Naive B cell (primary cell): ENCODE measurements at places on chromosomes 3 and 15. TPM values are rescaled to one million over a fixed set of nuclear protein-coding genes. Genes with fewer than 3 reads are reported as not detected.

- H3K36me3 ChIP-seq = no peaks in the 10 kb centered on the region
- H3K4me1 ChIP-seq = no peaks in the 10 kb centered on the region
- DNase-seq = no peak
- no peak overlapping the region for H3K4me3 ChIP-seq
- H3K27ac ChIP-seq = no peak overlapping the region
Observed at GRCh38 chr3:146313746-146314111, 62.8 kb upstream of the PLSCR4 start.

DNA sequence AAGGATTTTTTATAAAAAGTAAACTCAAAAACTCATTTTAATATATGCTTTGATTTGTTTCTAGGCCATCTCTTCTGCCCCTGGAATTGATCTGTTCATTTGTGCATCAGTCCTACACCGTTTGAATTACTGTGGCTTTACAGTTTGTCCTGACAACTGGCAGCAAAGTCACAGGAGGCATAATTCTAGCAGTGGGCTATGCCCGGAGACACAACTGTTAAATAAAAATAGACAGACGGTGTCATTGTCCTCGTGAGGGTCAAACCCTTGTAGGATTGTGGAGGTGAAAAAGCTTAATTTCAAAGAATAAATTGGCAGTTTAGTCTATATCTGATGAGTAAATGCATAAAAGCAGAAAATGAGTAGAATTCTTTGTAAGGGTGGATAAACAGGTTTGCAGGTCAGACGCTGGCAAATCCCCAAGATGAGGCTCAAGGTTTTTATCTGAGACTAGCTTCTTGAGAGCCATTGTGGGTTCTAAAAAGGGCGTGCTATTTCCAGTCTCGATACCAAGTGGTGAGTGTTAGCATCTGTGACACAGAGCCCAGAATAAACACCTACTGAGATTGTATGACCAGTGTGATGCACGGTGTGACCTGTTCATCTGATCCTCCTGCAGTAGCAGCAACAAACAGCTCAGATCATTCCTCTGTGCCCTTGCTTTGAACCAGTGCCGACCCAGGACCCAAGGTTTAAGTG, 51.5 kb upstream of the SLCO3A1 start:
- H3K4me1 ChIP-seq = peaks cover 3% of the 10 kb centered on the region
- peaks cover 7% of the 10 kb centered on the region for H3K27me3 ChIP-seq
- no peak overlapping the region for H3K27ac ChIP-seq
- DNase-seq = no peak
- H3K36me3 ChIP-seq = peaks cover 6% of the 10 kb centered on the region
- no peak overlapping the region for H3K4me3 ChIP-seq

GRCh38 chr3:177281292-177282118, 84.2 kb upstream of the TBL1XR1 start:
- H3K27ac ChIP-seq = peak overlapping the region; percentile 86
- peak overlapping the region; percentile 72 for H3K4me3 ChIP-seq
- peaks cover 31% of the 10 kb centered on the region for H3K4me1 ChIP-seq
- no peaks in the 10 kb centered on the region for H3K36me3 ChIP-seq

The GOLGA8Q gene
- polyA plus RNA-seq = not detected

DNA sequence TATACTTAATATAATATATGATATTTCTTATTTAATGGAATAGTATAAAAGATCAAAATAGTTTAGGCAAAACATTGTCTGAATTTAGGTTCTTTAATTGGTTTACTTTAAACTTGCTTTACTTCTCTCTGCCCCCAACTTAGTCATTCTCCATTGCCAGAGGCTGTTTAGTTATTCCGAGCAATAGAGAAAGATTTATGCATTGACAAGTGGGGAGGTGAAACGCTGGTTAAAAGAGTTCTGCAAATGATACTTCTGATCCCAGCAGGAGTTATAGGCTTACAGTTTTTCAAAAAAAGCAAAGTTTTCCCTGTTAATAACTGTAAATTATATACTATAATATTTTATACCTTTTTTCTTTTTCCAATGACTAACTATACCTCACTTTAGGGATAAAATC, 145.4 kb downstream of the EPHA3 start:
- no peak for DNase-seq
- H3K27me3 ChIP-seq = no peaks in the 10 kb centered on the region
- no peaks in the 10 kb centered on the region for H3K36me3 ChIP-seq

GRCh38 chr3:46027736-46028397, 584 bp upstream of the XCR1 start:
- H3K27ac ChIP-seq = no peak overlapping the region
- no peaks in the 10 kb centered on the region for H3K27me3 ChIP-seq
- peaks cover 40% of the 10 kb centered on the region for H3K4me1 ChIP-seq
- DNase-seq = no peak
- H3K36me3 ChIP-seq = peaks cover 5% of the 10 kb centered on the region
- H3K4me3 ChIP-seq = no peak overlapping the region

The FAM174B gene
- polyA plus RNA-seq = 0.96 TPM

- H3K27me3 ChIP-seq = peaks cover 4% of the 10 kb centered on the region
- no peaks in the 10 kb centered on the region for H3K36me3 ChIP-seq
Observed at GRCh38 chr3:24454393-24454792, 40.3 kb downstream of the THRB start.

DNA sequence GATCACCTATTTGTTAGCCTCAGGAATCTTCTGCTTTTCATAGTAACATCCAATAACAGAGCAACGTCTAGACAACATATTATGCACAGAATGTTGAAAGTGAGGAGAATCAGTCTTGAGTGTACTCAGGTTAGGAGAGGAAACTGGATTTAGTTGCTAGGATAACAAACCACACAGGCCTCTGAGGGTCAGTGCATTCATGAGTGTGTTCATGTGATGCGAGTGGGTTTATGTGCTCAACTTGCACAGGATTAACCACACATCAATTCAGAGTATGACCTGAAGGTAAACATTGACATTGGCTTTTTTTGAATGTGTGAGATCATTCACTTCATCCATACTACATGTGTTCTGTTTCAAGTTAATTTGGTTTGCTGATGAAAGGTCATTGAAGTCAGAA, 287.6 kb downstream of the DIPK2A start:
- H3K4me3 ChIP-seq = no peak overlapping the region
- DNase-seq = no peak
- H3K4me1 ChIP-seq = no peaks in the 10 kb centered on the region
- H3K36me3 ChIP-seq = no peaks in the 10 kb centered on the region
- peaks cover 5% of the 10 kb centered on the region for H3K27me3 ChIP-seq
- no peak overlapping the region for H3K27ac ChIP-seq

DNA sequence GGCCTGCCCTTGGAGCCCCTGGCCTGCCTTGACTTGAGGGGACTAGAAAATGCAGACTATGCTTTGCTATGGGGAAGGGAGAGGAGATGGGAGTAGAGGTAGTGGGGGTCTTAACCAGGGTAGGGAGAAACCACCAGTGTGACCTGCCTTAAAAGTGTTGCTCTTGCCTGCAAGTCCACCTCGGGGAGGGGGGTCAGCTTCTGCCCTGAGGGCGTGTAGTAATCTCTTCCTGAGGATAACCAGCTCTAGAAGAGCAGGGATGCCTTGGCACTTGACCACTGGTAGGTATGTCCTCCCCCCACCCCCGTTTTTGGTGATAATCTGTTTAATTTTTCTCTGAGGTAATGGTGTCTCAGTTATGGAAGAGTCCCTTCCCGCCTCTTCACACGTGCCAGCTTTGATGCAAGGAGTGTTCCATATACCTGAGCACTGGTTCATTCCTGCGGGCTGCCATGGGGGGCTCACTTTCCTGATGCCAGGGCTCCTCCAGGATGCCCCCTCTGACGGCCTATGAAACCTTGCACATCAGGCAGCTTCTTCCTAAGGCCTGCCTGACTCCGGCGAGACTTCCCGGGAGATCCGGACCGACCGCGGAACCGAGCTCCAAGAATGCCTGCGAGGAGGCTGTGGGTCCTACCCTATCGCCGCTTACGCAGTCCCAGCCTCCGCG, 780 bp upstream of the P4HTM start:
- H3K27me3 ChIP-seq = no peaks in the 10 kb centered on the region
- H3K27ac ChIP-seq = peak overlapping the region; percentile 24
- peak overlapping the region; percentile 89 for H3K4me3 ChIP-seq
- H3K36me3 ChIP-seq = no peaks in the 10 kb centered on the region
- DNase-seq = no peak
- peaks cover 23% of the 10 kb centered on the region for H3K4me1 ChIP-seq

The GRK7 gene
- not detected for polyA plus RNA-seq

DNA sequence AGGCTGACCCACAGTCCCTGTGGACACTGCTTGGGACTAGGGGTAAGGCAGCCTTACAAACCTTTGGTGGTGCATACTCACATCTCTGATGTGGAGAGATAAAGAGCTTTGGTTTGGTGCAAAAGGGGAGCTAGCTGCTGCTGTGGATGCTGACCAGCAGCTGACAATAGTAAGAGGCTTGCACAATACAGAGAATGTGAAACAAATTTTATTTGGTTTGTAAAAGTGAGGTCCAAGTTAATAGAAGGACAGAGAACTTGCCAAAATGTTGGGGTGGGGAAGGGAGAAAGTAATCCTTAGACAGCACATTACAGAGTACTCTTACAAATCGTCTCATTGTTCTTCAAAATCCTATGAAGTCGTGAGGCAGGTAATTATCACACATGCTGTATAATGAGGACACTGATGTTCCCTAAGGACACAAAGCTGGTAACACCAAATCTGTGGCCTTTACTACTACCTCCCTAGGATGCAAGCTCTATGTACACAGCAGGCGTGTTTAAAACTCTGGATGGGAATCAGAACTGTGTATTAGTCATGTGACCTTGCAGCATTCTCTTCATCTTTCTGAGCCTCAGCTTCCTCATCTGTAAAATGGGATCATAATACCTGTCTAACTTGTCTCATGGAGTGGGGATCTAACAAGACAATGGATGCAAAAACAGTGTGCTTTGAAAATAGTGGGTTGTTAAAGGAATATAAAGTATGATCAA, 21.6 kb downstream of the ARHGAP31 start:
- H3K27ac ChIP-seq = no peak overlapping the region
- no peak overlapping the region for H3K4me3 ChIP-seq
- no peaks in the 10 kb centered on the region for H3K36me3 ChIP-seq
- no peaks in the 10 kb centered on the region for H3K27me3 ChIP-seq
- H3K4me1 ChIP-seq = peaks cover 2% of the 10 kb centered on the region
